ENCODE measurements at places on chromosomes 1 and 21.

DNA sequence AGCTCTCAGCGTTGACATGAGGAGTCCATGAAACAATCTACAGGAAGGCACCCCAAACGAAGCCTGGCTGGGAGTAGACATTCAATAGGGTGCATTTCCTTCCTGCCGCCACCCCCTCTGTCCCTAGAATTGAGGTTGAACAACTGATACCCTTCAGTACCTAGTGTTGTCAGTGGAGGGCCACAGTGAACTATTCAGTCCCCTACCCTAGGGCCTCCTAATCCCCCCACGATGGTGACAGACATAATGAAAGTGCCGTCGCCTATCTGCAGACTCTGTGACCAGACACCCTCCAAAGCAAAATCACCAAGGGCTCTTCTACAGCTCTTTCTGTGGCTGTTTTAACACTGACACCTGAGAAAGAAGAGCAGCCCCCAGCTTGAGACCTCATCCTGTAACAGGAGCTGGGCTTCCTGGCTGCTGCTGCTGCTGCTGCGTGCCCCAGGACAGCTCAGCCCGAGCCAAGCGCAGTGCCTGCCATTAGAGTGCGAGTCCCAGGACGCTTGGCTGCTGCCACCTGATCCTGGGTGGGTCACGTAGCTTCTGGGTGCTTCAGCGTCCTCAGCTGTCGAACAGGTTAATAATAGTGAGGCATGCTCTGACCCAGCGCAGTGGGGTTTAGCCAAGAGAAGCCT, 183.0 kb downstream of the ZBTB18 start:
- no peak for DNase-seq

- DNase-seq: no peak
Measured at GRCh38 chr1:190022709-190023108, 455.0 kb downstream of the BRINP3 start.

DNA sequence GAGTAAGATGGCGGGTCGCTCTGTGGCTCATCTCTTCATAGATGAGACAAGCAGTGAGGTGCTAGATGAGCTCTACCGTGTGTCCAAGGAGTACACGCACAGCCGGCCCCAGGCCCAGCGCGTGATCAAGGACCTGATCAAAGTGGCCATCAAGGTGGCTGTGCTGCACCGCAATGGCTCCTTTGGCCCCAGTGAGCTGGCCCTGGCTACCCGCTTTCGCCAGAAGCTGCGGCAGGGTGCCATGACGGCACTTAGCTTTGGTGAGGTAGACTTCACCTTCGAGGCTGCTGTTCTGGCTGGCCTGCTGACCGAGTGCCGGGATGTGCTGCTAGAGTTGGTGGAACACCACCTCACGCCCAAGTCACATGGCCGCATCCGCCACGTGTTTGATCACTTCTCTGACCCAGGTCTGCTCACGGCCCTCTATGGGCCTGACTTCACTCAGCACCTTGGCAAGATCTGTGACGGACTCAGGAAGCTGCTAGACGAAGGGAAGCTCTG, 2.4 kb downstream of the TNFAIP8L2 start:
- DNase-seq: no peak

DNA sequence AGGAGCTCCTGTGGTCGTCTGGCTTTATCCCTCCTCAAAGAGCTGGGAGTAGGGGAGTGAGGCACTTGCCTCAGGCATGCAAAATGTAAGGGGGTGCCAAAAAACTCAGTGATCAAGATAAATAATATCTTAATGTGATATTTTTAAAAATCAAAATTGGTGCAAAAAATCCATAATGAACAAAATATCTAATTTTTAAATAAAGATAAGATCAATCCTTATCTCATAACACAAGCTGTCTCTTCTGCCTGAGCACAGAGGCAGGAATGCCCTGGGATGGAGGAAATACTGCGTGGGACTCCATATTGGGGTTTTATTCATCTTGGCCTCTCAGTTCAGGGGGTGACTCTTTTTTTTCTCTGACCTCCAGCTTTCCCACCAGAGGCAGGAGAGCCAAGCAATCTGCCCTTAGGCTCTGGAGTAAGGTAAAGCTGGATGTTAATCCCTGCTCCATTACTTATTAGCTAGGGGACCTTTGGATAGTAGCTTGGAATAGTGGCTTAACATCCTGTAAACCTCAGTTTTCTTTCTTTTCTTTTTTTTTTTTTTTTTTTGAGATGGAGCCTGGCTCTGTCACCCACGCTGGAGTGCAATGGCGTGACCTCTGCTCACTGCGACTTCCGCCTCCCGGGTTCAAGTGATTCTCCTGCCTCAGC, 77.3 kb upstream of the NFASC start:
- DNase-seq: no peak

DNA sequence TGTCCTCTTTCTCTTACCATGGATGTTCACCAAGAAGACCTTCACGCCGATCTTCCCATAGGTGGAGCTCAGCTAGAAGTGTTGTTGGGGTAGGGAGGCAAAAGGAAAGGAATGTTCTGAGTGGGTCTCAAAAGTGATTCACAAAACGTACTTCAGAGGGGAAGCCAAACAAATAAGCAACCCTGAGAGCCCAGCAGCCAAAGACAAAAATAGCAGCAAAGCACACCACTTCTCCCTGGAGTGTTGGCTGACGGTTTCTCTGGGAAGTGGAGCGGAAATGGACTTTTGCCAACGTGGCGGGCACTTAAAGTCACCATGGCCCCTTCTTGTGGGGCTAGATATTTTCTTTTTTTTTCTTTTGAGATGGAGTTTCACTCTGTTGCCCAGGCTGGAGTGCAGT, 23.1 kb downstream of the SLC26A9 start:
- DNase-seq: no peak

DNA sequence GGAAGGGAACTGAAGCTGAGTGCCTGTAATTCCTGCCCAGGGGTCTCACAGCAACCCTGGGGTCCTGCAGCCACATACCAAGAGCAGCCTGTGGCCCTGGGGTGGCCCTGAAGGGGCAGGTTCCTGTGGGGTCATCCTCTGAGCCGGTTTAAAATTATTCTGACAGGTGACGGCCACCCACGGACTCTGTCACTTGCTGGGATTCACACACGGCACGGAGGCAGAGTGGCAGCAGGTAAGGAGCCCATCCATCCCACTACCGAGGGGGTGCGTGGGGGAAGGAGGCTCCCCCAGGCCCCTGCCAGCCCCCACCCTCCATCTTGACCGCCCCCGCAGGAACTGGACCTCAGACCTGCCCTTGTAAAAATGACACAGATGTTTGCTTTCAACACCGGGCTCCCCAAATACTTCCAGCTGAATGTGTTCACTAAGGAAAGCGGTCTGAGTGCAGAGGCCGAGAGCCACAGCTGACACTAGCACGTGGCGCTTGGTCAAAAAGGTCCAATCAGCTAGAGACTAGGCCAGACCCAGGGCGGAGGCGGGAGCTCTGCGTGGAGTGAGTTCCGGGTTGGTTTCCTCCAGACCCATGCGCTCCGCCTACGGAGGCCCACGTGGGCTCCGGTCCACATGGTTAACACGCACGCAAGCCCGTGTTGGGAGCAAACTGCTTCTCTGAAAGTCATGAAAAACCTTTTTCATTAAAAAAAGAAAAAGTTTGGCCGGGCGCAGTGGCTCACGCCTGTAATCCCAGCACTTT, 10.0 kb downstream of the YBEY start:
- DNase-seq: peak; percentile 78

DNA sequence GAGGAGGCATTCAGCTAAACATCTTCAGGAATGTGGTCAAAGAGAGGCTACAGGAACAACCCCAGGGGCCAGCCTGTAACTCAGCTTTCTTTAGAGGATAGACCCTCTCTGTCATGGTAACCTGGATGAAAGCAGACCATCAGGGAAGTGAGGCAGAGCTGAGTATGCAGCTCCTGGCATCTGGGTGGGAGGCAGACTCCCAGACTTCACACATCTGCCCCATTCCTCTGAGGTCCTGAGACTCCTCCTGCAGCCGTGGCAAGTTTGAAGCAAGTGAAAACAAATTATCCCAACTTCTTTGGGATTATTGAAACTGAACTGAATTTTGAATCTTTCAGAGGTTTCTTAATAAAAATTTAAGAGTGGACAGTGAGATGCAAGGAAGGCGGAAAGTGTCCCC, 126.1 kb upstream of the KIAA0040 start:
- DNase-seq: no peak

- DNase-seq: no peak
Measured at GRCh38 chr1:219430419-219430818, 182.5 kb downstream of the ZC3H11B start.

GRCh38 chr1:235749755-235750300, 100.2 kb upstream of the GNG4 start:
- peak; percentile 5 for DNase-seq

- DNase-seq: no peak
Measured at GRCh38 chr1:90957497-90957896, 64.3 kb downstream of the ZNF644 start.

DNA sequence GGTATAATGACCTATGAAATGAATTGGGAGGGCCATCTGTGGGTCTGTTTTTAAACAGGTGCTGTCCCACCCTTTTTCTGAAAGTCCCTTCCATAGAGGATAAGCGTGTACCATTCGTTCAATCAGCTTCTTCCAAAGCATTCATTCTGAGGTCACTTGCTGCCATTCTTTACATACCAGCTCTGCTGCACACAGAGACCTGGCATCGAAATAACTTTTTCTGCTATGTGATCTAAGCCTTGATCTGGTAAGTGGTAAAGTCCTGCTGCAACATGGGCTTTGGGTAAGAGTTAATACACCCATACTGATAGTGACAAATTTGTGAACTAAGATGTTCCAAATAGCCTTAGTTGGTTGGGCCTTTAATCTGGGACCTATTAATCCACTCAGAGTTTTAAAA, 38.9 kb downstream of the DR1 start:
- DNase-seq: no peak

GRCh38 chr21:18152371-18152770, 92.3 kb upstream of the CHODL start:
- DNase-seq: no peak

GRCh38 chr1:27342778-27343638, 1.2 kb downstream of the SYTL1 start:
- peak; percentile 82 for DNase-seq

GRCh38 chr1:167683226-167683625, 38.6 kb upstream of the MPZL1 start:
- no peak for DNase-seq

- no peak for DNase-seq
Measured at GRCh38 chr1:109894823-109895719, 15.6 kb upstream of the CSF1 start.

DNA sequence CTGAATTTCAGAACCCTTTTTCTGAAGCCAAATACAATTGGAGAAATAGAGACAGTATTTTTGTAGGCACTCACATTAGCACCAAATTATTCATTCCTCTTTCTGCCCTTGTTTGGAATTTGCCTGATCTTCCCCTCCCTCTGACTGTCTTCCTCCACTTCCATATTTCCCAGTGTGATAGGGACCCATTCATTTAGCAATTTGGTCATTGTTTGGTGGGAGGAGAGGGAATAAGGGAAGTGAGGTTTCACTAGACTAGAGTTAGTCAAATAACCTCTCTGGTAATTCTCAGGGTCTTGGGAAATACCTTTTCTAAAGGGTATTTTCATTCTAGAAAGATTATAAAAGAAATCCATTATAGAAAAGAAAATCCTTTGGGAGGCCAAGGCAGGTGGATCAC, 31.0 kb upstream of the MTMR11 start:
- no peak for DNase-seq

GRCh38 chr1:41462680-41463004, 21.8 kb downstream of the EDN2 start:
- no peak for DNase-seq

- DNase-seq: no peak
Measured at GRCh38 chr1:112905395-112906149, 50.4 kb downstream of the SLC16A1 start.

DNA sequence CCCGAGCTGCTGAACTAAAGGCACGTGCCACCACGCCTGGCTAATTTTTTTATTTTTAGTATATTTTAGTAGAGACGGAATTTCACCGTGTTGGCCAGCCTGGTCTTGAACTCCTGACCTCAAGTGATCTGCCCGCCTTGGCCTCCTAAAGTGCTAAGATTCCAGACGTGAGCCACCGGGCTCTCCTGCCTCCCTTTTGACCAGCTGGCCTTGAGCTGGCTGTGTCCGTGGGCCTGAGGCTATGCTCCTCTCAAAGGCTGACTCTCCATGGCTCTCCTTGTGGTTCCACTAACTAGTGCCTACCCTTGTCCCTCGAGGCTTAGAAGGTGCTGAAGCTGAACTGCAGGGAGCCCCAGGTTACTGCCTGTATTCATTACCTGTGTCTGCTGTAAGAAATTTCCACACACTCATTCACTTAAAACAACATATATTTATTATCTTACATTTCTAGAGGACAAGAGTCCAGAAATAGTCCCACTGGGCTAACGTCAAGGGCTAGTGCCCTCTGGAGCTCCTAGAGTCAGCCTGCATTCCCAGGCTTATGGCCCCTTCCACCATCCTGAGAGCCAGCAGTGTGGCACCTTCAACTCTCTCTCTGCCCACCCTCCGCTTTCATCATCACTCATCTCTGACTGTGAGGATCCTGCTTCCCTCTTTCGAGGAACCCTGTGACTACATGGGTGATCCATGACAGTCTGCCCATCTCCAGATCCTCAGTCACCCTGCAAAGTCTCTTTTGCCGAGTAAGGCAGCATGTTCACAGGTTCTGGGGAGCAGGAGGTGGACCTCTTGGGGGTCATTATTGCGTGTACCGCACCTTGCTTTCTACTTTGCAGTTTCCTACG, 34.9 kb downstream of the ETS2 start:
- no peak for DNase-seq

- DNase-seq: no peak
Measured at GRCh38 chr1:177947623-177948022, 22.2 kb downstream of the SEC16B start.

GRCh38 chr21:22881131-22881530, 1882.9 kb downstream of the NCAM2 start:
- DNase-seq: no peak

DNA sequence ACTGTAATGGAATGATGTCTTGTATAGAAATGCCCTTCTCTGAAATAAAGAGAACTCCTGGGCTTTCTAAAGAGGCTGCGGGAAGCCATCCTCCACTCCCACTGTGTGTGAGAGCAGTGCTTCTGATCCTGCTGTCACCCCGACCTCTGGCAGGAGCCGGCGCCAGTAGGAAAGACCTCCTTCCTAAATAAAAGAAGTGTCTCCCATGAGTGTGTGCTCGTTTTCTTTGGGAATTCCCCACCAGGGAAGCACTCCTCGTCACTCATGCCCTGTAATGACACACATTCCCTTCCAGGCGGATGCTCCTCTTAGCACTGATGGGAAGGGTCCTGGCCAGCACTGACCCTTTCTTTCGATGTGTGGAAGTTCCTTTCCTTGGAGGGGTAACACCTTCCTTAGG, 20.1 kb downstream of the AGT start:
- no peak for DNase-seq

GRCh38 chr21:17195351-17195750, 317.5 kb upstream of the CXADR start:
- no peak for DNase-seq

DNA sequence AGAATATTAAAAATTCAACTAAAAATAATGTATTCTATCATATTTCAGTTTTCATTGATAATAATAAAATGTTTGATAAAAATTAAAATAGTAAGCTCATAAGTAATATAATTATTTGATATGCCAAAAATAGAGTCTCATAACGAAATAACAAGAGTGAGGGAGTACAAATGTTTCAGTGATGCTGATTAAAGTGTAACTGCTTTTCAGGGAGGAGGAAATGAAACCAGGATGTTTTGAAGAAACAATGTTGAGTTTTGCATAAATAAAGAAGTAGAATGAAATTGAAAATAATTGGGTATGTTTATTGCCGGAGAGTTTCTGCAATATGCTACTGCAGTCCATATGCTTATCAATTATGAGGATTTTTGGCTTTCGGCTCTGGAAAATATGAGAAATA, 1159.8 kb upstream of the ADGRL2 start:
- no peak for DNase-seq

GRCh38 chr1:88984569-88984968, 7.9 kb downstream of the KYAT3 start:
- no peak for DNase-seq

Data from hematopoietic multipotent progenitor cell (in vitro differentiated cells).